ENCODE measurements at places on chromosomes 3 and 15.

GRCh38 chr3:127831723-127832172, 9.4 kb upstream of the MGLL start:
- no peak for DNase-seq

DNA sequence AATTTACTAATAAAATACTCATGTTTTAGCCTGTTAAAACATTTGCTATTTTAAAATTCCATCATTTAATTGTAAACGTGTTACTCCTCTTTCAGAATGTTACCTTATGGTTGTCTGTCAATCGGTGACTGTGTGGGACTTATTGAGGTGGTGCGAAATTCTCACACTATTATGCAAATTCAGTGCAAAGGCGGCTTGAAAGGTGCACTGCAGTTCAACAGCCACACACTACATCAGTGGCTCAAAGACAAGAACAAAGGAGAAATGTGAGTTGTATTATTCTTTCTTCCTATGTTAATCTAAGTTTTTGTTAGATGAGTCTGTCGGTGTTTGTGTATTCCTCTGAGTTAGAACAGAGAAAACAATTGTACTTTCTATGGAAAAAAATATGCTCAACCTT, 21.7 kb downstream of the KCNMB3 start:
- DNase-seq: no peak

- DNase-seq: no peak
Observed at GRCh38 chr3:172373912-172374311, 74.3 kb downstream of the GHSR start.

- DNase-seq: no peak
Observed at GRCh38 chr3:161148832-161149475, 43.8 kb upstream of the B3GALNT1 start.

- no peak for DNase-seq
Observed at GRCh38 chr15:95291898-95292472, 1038.5 kb upstream of the NR2F2 start.

GRCh38 chr15:31412824-31413223, 86.2 kb downstream of the KLF13 start:
- no peak for DNase-seq

DNA sequence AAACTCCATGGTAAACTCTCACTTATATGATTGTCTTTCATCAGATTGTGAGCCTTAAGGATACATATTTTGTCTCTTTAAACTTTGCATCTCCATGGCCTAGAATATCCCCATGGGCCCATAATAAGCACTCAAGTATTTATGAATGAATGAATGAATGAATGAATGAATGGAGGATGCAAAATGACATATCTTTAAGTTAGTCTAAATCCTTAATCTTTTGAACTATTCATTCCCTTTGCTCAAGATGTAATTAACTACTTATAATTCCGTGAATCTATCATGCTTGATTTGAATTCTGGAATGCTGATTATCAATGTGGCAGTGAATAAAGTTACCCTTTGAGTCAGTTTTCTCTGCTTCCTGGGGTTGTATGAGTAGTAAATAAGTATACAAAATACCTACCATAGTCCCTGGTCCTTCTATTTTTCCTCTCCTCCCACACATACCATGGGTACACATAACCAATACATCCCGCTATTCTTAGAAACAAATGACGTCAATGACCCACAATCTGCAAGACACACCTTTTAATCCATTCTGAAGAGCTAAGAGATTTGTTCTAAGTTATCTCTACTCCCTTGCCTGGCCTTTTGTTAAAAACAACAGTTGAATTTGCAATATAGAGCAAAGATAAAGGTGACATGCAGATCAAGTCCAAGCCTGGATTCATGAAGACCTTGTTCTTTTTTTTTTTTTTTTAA, 94.5 kb downstream of the FBN1 start:
- no peak for DNase-seq

DNA sequence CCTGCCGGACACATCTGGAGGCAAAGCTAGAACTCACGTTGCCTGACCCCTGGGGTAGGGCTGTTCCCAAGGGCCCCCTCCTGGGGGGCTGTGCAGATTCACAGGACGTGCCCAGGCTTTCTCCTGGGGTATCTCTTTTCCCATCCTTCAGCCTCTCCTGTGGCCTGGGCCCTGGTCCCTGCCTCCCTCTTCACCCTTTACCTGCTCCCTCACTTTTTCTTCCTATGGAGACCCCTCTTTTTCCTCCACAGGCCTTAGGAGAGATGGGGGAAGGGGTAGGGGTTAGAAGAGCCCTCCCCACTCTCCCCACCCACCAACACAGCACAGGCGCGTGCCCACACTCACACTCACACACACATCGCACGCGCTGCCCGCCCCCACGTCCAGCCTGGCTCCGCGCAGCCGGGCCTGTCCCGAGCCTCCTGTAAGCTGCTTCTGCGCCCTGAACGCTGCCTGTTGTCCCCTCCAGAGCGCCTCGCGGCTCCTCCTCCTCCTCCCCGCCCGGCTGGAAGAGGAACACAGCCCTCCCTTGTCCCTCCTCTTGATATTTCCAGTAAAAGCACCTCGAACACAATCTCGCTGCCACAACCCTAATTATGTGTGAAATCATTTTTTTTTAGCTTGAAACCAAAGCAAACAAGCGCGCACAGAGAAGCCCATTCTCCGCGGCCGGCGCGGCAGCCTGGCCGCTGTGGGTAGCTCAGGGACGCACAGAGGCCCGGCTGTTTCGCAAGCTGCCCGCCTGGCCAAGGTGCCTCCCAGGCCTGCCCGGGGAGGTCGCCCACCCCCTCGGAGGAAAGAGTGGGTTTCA, 33.9 kb upstream of the ACAN start:
- no peak for DNase-seq

- no peak for DNase-seq
Observed at GRCh38 chr15:76006136-76006778, 6.0 kb downstream of the NRG4 start.

DNA sequence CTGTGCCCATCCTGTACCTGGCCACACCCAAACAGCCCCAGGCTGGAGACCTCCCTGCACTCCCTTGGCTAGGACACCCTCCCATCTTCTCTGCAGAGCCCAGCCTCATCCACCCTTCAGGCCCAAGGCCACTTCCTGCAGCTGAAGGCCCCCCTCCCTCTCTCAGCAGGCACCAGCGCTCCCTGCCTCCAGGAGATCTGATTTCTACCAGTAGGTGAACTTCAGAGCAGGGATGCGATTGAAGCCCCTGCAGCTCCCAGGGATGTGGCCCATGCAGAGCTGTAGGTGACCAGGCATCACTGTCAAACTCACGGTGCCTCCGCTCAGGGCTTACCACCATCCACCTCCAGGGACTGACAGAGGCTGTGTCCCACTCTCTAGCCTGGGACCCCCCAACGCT, 96.3 kb downstream of the NUP210 start:
- no peak for DNase-seq

DNA sequence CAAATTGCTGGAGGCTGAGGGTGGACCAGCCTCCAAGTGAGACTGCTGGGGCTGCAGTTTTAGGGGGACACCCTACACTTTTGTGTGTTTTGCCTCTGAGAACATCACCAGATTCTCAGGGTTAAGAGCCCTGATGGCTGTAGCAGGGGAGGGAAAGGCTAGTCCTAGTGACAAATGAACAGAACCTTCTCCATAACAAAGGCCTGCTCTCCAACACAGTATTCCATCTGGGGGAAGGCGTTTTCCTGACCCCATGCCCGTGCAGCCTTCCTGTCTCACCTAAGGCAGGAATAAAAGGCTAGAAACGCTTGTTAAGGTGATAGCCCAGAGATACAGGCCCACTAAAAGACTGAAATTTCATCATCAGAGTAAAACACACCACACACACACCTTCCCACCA, 50.2 kb upstream of the NSMCE3 start:
- DNase-seq: no peak

DNA sequence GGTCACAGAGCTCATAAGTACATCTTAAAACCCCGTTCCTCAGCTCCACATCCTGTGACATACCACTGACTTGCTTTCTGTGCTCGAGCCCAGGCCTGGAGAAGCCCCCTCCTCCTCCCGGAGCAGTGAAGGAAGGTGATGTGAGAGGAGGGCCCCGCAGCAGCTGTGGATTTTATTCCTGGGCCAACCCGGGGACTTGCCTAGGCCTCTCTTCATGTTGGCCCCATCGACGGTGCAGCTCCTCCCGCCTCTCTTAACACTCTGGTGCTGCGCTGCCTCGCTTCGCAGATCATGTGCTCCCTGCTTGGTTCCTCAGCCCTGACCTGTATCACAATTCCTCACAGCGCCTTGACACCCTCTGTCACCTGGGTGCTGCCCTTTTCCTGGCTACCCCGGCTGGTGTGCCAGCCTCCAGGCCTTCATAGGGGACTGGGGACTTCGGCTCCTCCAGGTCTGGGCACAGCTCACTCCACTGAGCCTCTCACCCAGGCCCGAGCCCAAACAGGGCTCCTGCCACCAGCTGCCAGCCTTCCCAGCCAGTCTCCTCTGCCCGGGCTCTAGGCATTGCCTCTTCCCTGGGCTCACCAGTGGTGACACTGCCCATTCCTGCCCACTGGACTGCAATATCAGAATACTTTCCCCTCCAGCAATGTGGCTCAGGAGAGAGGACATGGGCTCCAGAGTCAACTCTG, 21.5 kb downstream of the MAGEF1 start:
- no peak for DNase-seq

DNA sequence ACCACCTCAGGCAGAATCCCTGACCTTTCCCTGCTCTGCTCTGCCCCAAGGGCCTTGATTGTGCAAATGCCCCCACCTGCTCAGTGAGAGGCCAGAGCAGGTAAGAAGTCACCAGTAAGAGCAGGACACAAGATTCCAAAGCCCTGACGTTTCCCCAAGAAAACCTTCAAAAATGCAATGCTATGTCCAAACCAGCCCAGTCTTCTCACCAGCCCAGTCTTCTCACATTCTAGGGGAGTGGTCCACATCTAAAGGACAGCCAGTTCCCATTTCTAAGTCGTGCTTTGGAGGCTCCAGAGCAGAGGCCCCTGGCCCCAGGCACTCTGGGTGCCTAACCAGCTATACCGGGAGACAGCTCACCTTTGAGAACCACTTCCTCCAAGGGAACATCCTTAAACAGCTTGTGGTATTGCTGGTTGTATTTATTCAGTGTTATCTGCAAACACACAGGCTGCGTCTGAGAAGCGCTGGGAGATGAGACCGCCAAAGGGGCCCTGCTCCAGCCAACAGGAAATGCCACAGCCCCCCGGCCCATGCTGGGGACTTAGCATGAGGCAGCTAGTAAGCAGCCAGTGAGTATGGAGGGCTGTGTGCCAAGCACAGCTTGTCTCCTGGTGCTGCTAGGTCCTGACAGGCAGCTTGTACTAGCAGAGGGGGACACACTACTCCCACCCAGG, 29.3 kb downstream of the GRAMD2A start:
- no peak for DNase-seq

Data from stromal cell of bone marrow (primary cell).